ENCODE measurements at places on chromosomes 1 and 21.
A peak's percentile ranks its signal among the peaks of the same experiment; 100 is the strongest.

GRCh38 chr1:229283183-229283611 lies 12.3 kb downstream of the RAB4A start:
- DNase-seq: no peak

DNA sequence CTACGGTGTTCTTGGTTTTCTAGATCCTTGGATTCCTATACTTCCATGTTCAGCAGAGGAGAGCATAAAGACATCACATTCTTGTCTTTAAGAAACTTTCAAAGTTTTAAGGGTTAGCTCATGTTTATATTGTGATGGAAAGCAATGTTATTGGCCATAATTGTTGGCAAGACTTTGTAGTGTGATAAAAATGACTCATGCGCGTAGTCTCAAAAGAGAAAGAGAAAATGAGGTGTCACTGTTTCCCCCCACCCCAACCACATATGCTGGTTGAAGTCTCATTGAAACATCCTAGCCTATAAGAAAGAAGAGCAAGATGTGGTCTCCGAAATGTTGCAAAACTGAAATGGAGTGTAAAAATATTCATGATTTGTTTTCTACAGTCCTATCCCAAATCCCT lies 348.8 kb downstream of the PTBP2 start:
- peak; percentile 32 for DNase-seq

DNA sequence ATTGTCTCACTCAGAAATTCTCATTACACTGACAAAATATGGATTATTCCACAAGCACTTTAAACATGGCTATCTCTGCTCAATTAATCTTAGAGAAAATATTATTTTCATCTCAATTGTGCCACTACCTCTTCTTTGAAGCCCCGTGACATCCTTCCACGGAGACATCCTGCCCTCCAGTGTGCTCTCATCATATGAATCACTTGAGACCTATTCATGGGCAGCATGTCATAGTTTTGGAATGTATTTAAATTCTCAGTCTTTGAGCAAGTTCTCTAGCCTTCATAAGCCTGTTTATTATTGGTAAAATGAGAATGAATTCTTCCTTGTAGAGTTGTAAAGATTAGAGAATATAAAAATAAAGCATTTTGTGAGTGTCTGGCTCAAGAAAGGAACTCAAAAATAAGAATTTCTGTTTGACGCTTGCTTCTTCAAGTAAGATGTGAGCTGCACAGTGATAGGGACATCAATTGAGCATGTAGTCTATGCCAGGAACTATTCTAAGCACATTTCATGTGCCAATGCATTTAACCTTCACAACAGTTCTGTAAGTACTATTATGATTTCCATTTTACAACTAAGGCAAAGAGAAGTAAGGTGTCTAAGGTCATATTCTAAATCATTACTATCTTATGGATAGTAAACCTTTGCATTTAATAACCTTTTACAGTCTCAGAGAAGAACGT lies 557.4 kb upstream of the ZRANB2 start:
- DNase-seq: peak; percentile 78

DNA sequence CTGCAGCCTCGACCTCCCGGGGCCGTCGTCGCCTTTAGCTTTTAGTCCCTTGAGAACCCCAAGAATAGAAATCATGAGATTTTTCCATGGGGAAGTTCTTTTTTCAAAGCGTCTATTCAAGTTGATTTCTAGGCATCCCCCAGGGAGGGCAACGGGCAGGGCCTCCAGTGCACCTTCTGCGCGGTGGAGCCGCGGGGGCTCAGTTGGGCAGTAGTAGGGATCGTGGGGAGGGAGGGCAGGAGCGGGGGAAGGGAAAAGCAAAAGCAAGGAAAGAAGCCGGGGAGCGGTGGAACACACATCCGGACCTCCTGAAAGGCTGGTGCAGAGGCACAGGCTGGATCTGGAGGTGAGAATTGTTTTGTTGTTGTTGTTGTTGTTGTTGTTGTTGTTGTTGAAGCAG lies 103.4 kb downstream of the PPIAL4G start:
- DNase-seq: no peak

GRCh38 chr1:101484689-101485338 lies 248.0 kb downstream of the S1PR1 start:
- DNase-seq: no peak

- DNase-seq: no peak
These were observed 139.5 kb downstream of the GRIK3 start for GRCh38 chr1:36894824-36895223.

DNA sequence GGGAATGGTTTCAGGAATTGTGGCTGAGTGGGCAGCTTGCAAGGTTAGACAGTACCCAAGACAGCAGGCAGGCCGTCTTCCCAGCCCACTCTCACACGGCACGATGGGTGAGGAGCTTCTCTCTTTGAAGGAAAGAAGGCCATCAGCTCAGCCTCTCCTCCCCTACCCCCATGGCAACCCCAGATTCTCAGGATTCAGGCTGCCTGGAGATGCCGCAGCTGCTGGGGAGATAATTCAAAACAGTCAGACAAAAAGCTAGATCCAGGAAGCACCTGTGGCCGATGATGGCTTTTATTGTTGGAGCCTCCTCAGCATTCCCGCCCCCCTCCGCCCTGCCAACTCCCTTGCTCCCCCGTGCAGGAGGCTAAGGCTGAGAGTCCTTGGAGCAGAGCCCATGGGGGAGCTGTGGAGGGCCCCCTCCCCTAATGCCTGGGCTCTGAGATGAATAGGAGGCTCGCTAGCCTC lies 220.5 kb downstream of the TRABD2B start:
- no peak for DNase-seq

DNA sequence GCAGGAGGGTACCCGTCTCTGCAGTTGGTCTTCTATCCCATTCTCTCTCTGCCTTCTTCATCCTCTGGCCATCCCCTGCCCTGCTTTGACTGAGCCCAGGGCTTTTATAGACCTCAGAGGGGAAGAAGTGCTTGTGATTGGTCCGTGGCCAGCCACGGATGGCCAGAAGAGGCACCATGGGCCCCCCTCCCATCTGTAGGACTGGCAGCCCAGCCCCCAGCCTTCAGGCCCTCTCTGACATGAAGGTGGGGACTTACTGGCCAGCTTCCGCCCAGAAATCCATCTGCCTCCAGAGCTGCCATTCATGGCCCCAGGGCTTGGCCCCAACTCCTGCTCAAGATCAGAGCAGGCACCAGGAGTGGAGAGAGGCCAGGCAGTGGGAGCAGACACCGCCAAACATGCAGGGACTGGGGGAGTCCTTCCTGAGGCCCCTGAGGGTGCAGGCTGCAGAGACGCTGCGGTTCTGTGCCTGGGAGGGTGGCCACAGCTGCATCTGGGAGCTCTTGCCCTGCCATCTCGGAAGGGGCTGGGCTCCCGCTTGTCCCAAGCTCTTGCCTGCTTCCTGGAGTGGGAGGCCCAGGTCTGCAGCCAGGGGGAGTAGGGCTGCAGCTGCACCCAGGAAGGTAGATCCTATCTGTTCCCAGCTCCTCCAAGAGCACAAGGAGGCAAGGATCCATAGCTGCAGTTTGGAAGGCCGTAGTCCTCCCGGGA lies 698.6 kb upstream of the B3GALT2 start:
- DNase-seq: no peak

DNA sequence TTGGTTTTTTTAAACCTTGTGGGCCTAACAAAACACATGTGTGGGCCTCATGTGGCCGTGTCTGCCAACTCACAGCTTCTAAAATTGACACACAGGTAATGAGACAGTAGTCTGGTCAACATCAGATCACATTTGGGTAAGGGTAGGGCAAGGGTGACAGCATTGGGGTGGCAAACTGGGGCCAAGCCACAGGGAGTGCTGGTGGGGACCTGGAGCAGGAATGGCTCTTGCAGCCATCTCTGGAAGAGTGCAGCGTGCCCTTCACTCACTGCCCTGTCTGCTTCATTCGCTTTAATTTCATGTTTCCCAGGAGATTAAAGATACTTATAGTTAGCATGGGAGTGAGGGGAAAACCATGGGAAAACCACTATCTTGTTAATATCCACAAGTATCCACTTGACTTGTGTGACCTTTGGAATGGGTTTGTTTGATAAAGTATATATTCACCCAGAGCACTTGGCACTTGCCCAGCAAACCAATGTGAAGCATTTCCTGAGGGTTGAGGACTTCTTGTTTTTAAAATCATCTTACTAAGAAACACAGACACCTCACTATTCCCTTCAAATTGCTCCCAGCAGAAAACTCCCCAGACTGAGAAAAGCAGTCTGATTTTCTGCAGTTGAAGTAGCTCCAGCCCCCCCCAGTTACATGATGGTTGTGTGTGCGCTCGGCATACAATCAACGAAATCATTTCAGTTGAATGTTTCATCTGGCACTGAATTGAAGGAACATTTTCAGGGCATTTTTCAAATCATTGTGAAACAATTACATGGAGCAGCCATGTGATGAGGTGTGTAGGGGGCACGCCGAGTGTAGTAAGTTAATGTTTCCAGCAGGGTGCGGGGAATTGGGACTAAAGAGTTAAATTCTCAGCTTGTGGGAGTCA lies 175.7 kb downstream of the VPS13D start:
- peak; percentile 58 for DNase-seq

DNA sequence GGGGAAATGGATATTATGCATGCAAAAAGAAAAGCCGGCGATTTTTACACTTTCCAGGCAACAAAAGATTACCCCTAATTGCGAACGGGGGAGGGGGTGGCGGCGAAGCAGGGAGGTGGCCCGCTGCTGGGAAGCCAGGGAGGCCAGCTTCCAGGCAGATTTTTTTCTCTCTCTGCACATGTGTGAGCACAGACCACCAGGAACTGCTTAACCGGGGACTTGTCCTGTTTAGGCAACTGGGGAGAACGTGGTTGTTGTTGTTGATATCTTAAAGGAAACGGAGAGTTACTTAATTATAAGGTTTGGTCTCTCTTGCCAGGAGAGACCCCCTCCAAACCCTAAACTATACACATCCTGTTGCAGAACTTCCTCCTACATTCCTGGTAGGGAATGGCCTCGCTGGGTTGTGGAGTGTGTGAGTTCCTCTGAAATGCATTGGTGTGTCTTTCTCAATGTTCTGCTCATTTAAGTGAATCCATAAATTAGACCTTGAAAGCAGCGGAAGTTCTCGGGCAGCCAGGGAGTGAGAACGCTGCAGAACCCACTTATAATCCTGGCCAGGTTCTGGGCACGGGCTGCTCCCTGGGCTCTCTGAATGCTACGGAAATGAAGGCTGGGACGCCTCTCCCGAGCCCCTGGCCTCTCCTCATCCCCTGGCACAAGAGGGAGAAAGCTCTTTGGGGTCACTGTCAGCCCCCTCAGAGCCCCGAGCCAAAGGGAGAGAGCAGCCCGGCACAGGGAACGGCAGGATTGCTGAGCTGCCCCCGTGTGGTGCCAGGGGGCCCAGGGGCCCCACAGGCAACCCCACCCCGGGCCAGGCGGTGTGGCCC lies 250.0 kb downstream of the FOXD2 start:
- no peak for DNase-seq

- DNase-seq: no peak
These were observed 171.6 kb downstream of the TRIM33 start for GRCh38 chr1:114339379-114339778.

- DNase-seq: no peak
These were observed 52.9 kb upstream of the CITED4 start for GRCh38 chr1:40914927-40915569.

- DNase-seq: no peak
These were observed 6.9 kb downstream of the ARHGEF16 start for GRCh38 chr1:3461238-3461933.

DNA sequence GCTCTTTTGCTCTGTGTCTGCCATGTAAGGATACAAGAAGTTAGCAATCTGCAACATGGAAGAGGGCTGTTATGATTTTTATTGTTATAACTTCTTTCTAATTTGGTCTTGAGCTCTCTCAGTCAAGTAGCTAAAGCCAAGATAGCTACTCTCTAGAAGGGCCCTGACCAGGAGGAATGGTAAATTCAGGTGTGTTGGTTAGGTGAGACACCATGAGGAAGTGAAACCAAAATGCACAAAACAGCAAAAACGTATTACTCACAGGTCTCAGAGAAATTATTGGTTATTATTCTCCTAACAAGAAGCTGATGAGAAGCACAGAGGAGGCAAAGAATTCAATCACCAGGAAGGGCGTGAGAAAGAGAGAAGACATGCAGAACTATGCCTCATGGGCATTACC lies 51.8 kb upstream of the INSL5 start:
- DNase-seq: no peak

DNA sequence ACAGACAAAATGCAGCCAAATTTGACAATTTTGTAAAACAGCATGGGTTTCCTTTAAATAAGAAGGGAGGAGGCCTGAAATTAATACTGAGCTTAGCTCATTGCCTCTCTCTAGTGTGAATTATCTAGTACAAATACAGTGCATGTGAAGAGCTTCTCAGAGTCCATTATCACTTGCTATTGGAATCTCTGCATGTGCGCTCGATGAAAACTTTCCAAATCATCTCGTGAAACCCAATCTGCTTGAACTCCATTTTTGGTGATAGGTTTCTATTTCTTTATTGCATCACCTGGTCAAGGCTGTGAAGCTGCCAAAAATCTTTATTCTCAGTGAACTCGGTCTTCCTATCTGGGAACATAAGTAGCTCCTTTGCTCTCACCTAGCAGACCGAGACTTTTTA lies 49.5 kb upstream of the LYPLAL1 start:
- DNase-seq: no peak

DNA sequence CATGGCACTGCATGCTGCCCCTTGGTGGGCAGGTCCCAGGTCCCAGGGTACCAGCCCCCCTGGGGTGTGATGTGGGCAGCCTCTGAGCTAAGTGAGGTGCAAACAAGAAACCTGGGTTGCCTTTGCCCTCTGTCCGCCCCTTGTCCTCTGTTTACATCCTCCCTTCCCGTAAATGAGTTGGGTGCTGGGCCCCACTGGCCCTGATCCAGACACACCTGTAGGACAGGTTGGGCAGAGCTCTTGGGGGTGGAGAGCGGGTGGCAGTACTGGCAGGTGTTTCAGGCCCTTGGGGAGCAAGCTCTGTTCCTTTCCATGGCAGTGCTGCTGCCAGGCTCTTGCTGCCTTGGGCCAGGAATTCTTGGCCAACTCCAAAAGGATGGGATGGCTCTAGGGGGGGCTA lies 35.8 kb downstream of the ELF3 start:
- DNase-seq: no peak

GRCh38 chr1:194807530-194808220 lies 1621.3 kb upstream of the B3GALT2 start:
- no peak for DNase-seq

GRCh38 chr1:205812271-205812877 lies 624 bp downstream of the SLC41A1 start:
- DNase-seq: peak; percentile 26

DNA sequence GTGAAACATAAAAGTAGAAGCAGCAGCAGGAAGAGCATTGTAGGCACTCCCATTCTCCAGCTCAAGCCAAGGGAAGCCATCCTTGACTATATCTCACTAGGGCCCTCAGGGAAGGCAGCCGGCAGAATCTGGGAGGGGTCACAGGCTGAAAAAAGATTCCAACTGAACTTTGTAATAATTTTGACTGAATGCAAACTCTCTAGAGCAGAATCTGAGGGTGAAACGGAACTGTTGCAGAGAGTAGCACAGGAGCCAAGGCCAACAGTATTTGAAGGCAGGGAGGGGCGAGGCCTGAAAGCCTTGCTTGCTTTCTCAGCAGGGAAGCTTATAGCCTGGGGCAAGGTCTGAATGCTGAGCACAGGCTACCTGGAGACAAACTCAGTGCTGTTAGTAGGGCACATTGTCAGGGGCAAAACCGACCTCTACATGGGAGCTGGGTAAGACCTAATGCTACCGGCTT lies 180.6 kb downstream of the COL24A1 start:
- no peak for DNase-seq

Data from fibroblast of skin of right biceps (primary cell).